ENCODE measurements at places on chromosomes 2 and 18.

DNA sequence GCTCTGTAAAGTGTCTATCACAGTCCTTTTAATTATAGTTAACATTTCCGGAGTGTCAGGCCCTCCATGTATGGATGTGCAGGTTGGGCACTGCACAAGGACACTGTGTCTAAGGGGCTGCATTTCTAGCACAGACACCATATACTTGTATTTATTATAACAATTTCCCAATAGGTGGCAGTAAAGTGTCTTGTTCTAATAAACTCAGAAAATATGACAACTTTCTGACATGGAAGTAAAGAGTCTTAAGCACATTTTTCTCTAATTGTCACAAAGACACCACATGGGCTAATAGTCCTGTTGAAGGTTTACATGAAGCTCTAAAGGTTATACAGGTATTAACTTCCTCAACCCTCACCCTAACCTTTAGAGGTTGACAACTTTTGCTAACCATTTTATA, 156.6 kb downstream of the DYSF start:
- no peak for DNase-seq

DNA sequence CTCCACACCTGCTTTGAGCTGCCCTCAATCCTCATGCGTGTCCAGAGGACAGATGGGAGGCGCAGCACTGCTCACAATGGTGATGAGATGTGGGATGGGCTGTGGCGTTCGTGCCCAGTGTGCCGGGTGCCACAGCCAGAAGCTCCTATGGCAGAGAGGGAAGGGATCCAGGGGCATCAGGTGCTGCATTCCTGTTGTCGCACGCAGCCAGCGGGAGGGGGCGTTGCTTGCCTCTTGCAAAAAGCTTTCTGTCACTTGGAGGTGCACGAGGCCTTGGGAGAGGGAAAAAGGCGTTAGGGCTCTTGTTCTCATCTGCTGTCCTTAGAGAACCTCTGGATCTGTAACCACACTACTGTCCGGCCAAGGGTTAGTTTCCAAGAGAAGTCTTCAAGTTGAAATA, 29.2 kb upstream of the ALLC start:
- no peak for DNase-seq

- peak; percentile 38 for DNase-seq
These were observed 16.0 kb downstream of the LRRTM1 start for GRCh38 chr2:80288576-80288975.

- DNase-seq = no peak
These were observed 143.5 kb downstream of the ZEB2 start for GRCh38 chr2:144376460-144376859.

- DNase-seq = no peak
These were observed 30.9 kb downstream of the CD28 start for GRCh38 chr2:203737360-203737759.

GRCh38 chr2:12284037-12284436, 432.7 kb upstream of the TRIB2 start:
- no peak for DNase-seq

- DNase-seq = no peak
These were observed 54.1 kb downstream of the ATP8B1 start for GRCh38 chr18:57748770-57749603.

DNA sequence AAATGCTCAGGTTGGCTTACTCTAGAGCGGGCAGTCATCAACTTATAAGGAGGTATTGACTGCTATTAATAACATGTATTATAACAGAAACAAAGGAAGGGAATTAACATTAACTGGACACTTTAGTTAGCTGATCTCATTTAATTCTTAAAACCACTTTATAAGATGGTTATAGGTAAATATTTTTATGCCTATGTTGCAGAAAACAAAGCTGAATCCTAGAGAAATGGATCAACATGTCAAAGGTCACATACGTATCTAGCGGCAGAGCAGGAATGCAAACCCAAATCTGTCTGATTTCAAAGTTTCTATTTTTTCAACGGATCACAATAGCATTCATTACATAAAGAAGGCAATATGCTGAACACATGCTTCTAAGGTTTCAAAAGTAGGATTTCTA, 200.0 kb downstream of the PDE1A start:
- no peak for DNase-seq

DNA sequence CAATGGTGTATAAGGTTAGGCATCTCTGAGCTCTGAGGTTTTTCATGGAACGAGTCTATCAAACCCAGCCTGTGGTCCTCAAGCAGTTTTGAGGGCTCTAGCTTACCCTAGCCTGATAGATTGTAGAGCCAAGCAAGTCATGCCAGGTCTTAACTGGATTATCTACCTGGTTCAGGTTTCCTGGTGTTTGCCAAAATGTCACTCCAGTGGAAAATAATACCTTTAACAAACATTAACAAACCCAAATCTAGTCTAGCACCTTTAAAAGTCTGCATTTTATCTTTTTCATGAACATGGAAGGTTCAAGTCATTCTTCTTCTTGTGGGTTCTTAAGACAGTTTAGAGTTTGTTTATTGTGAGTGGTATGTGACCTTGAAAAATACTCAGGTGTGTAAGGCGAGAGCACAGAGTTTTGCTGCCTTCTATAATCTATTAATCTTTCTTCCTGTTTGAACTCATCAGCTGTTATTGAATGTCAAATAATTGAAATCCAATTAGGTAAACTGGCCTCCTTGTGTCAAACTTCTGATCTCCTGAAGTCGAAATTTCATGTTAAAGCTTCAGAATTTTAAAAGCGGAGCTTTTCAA, 13.4 kb upstream of the ADGRF3 start:
- DNase-seq = no peak

- no peak for DNase-seq
These were observed 114.2 kb downstream of the ICA1L start for GRCh38 chr2:202757339-202757738.

GRCh38 chr2:210524533-210524932, 31.9 kb upstream of the CPS1 start:
- no peak for DNase-seq

GRCh38 chr2:174664084-174664759, 66.6 kb upstream of the WIPF1 start:
- DNase-seq = no peak

- DNase-seq = no peak
These were observed 19.1 kb downstream of the LBH start for GRCh38 chr2:30250421-30250820.

- DNase-seq = no peak
These were observed 24.1 kb downstream of the PRKD3 start for GRCh38 chr2:37300578-37300977.

DNA sequence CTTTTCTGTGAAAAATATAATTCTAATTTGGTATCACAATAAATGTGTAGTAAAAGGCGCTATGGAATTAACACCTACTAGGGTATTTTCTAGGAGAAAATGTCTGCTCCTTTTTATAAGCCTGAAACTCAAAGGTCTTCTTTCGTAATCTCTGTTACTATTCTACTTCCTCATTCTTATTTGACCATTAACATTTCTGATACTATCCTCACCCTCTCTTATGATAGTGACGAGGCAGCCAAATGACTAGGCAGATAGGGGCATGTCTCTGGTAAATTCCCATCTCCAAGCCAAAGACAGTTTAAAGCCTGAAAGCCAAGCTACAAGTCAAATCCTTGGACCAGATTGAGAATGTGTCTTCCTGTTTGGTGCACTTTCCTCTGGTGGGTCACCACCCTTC, 251.7 kb downstream of the LRRTM4 start:
- no peak for DNase-seq

- DNase-seq = no peak
These were observed 2.6 kb downstream of the SMARCAL1 start for GRCh38 chr2:216414772-216415319.

GRCh38 chr2:159124931-159125467, 156.6 kb downstream of the TANC1 start:
- DNase-seq = peak; percentile 22

DNA sequence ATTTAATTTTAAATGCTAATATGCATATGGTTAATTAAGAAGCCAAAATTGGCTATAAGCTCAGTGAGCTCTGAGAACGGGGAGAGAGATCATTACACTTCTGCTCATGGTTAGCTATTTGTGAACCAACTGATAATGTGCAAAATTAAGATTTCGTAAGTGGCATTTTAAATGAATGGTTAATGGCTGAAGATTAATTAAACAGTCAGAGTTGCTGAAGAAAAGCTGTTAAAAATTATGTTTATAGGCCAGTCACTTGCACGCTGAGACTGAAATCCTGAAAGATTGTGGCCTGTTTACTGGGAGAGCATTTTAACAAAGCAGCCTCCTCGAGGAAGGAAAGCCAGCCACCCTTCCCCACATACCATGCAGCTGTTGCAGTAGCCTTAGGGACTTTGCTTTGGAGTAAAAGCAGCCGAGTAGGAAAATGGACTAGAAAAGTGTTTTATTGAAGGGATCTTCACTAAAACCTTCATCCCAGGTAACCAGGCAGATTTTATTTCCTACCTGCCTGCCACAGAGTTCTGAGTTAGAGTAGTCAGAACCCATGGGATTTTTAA, 218.8 kb upstream of the NRP2 start:
- no peak for DNase-seq

DNA sequence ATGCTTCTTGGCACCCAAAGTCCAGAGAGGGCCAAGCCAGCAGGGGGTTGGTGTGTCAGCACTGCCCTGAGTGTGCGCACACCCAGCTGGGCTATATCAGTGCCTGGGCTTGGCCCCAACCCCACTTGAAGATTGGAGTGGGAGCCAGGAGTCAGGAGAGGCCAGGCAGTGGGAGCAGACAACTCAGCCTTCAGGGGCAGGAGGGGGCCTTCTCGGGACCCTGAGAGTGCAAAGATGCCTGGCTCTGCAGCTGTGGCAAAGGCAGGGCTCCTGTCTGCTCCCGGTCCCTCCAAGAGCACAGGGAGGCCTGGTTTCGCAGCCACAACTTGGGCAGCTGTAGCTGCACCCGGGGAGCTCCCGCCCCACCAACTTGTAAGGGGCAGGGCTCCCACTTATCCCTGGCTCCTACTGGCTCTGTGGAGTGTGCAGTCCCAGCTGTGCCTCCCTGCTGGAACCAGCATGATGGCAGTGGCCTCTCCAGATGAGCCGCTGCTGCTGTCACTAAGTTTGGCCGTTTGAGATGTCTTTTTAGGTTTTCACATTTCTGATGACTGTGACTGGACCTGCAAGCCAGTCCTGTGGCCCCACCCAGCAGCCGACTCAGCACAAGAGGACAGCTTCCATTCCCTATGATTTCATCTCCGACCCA, 148.8 kb upstream of the HS6ST1 start:
- no peak for DNase-seq

- peak; percentile 23 for DNase-seq
These were observed 50.3 kb upstream of the TLK1 start for GRCh38 chr2:171210864-171211431.

DNA sequence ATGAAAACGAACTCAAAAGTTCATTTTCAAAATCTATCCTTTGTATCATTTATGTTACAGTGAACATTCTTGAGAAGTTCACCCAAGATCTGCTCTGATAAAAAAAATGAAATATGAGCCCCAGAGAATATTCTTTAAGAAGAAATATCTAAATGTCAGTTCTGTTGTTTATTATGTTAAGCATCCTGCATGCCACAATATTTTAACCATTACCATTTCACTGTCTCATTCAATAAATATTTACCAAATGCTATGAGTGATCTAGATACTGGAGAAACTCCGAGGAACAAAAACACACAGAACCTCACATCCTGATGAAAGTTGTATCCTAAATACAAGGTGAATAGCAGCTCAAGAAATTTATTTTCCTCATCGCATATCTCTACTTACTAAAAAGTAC, 170.2 kb downstream of the ZNF385B start:
- no peak for DNase-seq

GRCh38 chr2:64207573-64207972, 63.4 kb upstream of the PELI1 start:
- no peak for DNase-seq

- DNase-seq = no peak
These were observed 26.6 kb downstream of the TWIST2 start for GRCh38 chr2:238874330-238875050.

- DNase-seq = no peak
These were observed 88.0 kb downstream of the LTBP1 start for GRCh38 chr2:33034784-33035183.

GRCh38 chr2:52181080-52181479, 1149.1 kb upstream of the NRXN1 start:
- DNase-seq = no peak

GRCh38 chr2:162256591-162256991, 13.3 kb upstream of the FAP start:
- DNase-seq = no peak

DNA sequence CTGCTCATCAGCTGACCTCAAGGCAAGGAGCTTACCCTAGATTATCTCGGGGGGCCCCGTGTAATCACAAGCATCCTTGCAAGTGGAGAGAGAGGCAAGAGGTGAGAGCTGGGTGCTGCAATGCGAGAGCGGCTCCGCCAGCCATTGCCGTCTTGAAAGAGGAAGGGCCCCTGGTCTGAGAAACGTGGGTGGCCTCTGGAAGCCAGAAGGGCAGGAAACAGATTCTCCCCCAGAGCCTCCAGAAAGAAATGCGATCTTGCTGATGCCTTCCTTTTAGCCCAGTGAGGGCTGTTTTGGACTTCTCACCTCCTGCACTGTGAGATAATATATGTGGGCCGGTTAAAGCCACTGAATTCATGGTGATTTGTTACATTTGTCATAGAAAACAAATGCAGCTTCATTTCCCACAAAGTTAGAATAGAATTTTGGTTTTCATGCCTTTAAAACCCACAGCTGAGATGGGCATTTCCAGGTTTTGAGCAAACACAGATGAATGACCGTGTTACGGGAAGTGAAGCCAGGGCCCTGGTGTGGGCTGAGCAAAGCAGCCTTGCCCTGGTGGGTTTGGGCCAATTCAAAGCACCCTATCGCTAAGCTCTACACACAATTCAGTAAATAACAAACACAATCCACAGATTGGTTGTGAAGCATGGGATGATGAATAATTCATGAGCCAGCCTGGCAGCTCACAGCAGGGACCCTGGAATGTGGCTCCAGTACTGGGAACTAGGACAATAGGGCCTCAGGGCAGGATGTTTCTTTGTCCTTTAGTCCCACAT, 319.9 kb upstream of the HS6ST1 start:
- DNase-seq = no peak

GRCh38 chr2:9812945-9813311, 30.3 kb upstream of the TAF1B start:
- no peak for DNase-seq

DNA sequence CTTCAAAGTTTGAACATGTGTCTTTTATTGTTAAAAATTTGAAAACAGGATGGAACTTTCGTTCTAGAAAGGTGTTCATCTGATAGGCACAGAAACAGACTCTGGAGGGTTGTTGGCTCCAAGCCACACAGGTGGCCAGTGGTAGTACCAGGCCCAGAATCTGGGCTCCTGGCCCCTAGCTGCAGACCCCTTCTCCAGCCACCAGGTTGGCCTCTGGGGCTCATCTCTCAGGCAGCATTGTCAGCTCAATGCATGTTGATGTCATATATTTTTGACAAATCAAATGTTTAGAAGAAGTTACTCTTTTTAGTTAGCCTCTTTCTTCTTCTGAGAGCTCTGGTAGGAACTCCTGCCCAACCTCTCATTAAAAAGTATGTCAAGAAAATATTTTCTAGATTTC, 34.5 kb upstream of the CHRNA1 start:
- no peak for DNase-seq

All from SK-N-DZ (cell line).